ENCODE measurements at places on chromosomes 3 and 15.

GRCh38 chr3:70914862-70915261 lies 602.4 kb upstream of the MDFIC2 start:
- no peak for DNase-seq

GRCh38 chr3:56720849-56721248 lies 37.8 kb upstream of the TASOR start:
- no peak for DNase-seq

DNA sequence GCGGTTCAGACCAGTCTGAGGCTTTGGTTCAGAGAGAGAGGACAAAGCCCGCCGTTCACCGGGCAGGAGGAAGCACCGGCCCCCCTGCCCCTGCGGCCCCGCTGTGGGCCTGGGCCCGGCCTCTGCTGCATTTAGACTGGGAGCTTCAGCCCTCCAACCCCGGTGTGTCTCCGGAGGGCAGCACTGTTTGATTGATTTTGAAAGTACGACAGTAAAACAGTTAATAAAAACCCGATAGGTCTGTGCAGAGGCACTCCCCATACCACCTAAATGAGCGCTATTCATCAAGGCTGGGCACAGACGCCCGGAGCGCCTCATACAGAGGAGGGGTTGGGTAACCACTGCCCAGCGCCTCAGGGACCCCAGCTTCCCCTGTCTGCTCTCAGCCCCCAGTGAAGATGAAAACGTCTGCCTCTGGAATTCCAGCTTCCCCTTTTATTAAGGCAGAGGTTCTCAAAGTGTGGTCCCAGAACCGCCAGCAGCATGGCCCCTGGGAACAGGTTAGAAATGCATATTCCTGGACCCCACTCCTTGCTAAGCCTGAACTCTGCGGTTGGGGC lies 256.7 kb upstream of the TLE3 start:
- DNase-seq: no peak

DNA sequence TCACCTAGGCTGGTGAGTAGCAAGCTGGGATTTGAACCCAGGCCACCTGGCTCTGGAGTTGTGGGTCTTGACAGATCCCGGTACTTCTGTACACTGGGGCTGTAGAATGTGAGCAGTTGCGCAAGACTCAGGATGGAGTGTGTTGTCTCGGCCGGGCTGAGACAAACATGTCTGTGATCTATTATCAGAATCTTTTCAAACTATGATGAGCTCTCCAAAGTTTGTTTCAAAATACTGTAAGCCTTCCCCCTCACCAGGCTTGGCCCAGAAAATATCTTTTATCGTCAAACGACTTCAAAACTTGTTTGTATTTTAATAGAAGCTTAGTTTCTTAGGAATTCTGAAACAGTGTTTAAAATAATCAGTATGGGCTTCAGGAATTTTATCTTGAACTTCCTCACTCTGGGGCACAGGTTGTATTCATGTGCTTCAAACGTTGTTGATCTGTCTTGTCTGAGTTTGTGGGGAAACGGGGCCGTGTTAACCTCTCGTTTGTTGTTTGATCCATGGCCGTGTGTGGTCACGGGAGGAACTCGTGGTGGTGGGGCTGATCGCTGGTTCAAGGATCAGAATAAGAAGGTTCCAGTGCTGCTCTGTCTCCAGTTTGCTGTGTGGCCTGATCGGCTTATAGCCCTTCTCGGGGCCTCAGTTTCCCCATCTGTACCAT lies 40.3 kb upstream of the TFRC start:
- no peak for DNase-seq

DNA sequence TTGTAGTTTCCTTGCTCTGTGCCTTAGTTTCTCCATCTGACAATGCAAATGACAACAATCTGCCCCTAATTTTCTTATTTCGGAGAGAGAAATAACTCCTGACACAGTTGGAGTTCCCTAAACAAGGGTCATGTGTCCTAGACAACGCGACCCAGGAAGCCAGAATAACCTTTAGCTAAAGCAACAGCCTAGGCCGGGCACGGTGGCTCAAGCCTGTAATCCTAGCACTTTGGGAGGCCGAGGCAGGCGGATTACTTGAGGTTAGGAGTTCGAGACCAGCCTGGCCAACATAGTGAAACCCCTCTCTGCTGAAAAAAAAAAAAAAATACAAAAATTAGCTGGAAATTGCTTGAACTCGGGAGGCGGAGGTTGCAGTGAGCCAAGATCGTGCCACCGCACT lies 49.9 kb downstream of the MCF2L2 start:
- no peak for DNase-seq

DNA sequence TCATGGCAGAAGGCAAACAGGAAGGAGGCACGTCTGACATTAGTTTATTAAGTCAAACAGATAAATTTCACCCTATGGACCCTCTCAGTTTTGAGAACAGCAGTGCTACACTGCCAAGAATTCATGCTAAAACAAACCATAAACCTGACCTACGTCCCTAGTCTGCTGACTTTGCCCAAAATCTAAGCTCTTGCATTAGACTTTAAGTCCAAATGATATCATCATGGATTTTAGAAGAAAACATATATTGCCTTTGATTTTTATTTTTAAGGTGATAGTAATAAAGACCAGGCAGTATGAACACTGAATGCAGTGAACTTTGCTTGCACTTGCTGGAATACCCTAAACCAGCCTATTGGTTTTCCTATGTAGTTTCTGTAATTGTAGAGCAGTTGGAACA lies 79.6 kb upstream of the GADL1 start:
- DNase-seq: no peak

DNA sequence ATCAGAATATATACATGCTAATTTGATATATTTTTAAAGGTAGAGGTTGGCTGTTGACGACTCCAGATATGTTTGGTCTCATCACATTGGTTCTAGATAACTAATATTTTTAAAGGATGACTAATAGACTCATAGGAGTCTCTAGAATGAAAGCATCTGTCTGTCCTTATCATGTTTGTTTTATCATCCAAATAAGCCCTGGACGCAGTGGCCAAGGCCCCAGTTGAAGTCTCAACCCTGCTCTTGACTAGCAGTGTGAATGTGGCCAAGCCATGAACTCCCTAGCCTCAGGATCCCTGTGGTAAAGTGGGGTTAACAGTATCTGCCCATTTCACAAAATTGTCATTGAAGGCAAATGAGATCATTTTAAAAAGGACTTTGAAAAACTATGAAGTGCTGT lies 53.6 kb downstream of the ABHD2 start:
- DNase-seq: no peak

DNA sequence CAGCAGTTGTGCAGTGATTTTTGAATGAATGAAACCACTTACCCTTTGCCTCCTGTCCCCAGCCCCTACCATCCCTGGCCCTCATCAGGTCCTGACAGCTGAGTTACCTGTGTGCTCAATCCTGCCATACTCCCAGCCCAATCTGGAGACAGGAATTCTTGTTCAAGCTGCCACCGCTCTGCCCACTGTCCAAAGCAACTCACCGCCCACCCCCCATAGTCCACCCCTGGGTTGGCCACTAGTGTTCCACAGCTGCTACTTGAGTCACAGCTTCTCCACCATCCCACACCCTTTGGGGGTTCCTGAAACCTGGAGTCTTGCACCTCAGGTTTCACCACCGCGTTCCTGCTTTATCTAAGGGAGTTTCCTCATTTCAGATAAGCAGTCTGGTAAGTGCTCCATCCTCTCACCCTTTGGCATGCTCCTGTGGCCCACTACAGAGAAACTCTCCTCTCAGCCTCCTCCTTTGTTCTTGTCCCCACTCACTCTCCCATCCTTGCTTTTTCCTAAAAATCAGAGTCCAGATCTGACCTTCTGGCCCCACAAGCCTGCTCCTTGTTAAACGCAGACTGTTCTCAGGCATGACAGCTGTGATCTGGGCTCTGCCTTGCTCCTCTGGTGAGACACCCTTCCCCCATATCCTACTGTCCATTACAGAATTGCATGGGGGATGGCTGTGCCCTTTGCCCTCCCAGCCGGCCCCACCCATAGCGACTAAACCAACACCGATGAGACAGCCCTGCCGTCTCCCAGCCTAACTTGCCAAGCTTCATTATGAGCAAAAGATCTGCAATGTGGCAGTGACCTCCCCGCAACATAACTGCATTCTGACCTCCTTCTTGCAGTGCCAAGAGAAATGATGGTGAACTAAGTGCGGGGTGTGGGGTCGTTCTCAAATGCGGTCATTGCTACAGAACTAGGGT lies 50.0 kb downstream of the CYP19A1 start:
- no peak for DNase-seq

- no peak for DNase-seq
Measured at GRCh38 chr15:69272891-69273290, 25.8 kb upstream of the PAQR5 start.

DNA sequence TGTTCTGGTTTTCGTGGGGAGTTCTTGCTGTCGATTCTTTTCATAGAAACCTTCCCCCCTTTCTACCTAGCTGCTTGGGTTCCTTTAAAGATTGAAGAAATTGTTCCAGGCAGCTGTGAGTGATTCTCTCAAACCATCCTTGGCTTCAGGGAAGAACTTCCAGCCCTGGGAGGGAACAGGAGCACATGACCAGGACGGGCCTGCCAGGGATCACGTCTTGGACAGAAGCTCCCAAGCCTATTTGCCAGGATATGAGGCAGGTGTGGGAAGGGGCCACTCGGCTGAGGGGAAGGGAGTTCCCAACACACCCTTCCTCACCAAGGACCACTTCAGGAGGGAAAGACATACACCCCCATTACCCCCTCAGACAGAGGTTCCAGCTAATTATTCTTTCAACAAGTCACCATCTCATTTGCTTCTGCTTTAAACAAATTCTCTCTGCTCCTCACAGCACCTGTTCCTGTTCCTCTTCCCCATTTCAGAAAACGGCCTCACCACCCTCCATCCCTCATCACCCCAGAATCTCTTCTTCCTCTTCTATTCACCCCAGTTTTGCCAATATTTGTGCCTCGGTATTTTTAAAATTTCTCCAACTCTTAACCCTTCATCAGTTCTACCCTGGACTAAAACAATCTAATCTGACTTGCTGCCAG lies 62.5 kb downstream of the WHAMM start:
- DNase-seq: no peak

GRCh38 chr3:190826018-190826417 lies 36.5 kb downstream of the GMNC start:
- no peak for DNase-seq

GRCh38 chr15:96359616-96360521 lies 29.4 kb downstream of the NR2F2 start:
- DNase-seq: no peak

GRCh38 chr15:45734260-45734711 lies 99.5 kb downstream of the SQOR start:
- no peak for DNase-seq

DNA sequence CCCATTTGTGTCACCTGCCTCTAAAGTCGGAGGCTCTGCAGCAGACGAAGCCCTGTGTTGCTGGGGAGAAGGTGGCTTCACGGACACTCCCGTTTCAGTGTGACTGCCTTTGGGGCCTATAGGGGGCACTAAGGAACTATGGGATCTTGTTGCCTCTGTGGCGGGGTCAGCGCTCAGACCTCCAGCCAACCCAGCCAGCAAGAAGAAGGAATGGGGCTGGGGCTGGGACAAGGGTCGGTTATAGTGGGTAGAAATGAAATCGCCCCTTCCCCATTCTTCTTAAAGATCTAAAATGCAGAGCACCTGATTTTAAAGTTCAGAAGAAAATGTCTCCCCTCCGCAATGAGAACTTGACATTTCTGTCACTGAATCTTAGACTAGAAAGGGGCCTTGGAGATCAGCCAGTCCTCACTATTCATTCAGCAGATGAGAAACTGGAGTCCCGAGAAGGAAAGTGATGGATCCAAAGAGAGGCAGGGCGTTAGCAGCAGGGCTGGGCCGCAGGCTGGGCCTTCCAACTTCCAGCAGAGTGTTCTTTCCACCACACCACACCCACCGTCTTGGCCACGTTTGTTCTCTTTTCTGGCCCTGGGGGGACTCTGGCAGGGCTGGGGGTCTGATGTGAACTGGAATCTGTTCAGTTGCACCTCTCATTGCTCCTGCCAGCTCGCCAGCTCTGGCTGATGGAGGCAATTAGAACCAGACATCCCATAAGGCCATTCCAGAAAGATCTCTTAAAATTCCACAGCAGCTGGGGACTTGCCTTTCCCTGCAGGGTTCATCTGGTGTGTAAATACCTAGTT lies 195.4 kb downstream of the OPA1 start:
- peak; percentile 70 for DNase-seq

DNA sequence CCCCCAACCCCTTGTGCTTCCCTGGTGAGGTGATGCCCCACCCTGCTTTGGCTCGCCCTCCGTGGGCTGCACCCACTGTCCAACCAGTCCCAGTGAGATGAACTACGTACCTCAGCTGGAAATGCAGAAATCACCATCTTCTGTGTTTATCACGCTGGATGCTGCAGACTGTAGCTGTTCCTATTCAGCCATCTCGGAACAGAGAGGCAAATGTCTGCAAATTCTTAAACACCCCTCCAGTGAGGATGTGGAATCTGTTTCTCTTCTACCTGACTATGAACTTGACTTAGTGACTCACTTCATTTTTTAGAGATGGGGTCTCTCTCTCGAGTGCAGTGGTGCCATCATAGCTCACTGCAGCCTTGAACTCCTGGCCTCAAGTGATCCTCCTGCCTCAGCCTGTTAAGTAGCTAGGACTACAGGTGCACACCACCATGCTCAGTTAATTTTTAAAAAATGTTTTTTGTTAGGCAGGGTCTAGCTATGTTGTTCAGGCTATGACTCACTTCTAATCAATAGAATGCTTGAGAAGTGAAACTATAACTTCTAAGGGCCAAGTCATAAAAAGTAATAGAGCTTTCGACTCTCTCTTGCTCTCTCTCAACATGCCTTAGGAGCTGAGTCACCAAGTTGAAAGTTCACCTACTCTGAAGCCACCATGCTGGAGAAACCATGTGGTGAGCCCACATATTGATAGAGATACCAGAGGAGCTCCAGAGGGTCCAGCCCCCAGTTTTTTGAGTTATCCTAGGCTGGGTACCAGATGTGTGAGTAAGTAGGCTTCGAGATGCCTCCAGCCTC lies 11.5 kb upstream of the PARP14 start:
- no peak for DNase-seq

DNA sequence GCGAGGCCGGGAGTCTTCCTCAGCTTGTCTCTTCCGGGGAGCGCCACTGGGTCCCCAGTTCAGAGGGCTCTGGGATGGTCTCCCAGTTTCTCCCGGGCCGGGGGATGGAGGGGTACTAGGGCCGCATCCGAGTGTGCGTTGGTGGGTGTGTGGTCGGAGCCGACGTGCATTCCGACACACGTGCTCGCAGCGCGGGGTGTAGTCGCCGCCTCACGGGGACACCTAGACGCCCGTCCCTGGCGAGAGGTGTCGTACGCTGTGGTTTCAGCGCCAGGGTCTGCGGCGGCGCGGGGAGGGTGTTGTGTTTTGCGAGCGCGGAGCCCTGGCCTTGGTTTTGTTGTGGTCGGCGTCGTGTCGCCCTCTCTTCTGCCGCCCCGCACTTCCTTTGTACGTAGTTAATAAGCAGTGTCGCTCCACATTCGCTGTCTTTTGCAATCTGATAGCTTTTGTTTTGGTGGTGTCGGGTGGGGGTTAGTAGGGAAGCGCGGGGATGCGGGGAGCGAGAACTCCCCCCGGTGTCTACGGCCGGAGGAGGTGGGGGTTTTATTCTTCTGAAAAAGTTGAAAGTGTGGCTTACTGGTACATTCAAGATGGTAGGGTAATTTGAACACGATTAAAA lies 2.2 kb downstream of the IGF1R start:
- no peak for DNase-seq

GRCh38 chr15:82139823-82140268 lies 94.0 kb upstream of the MEX3B start:
- peak; percentile 63 for DNase-seq

Data from pons (tissue), 1 donor.